ENCODE measurements at places on chromosomes 7 and 10.

GRCh38 chr10:74329873-74330272 lies 178.9 kb downstream of the ADK start:
- no peak for DNase-seq

GRCh38 chr10:12508165-12508564 lies 158.8 kb downstream of the CAMK1D start:
- no peak for DNase-seq

GRCh38 chr7:112495810-112496462 lies 15.1 kb downstream of the LSMEM1 start:
- no peak for DNase-seq

- DNase-seq: no peak
Measured at GRCh38 chr10:69074532-69074931, 13.4 kb upstream of the SRGN start.

GRCh38 chr7:1981201-1981877 lies 251.4 kb downstream of the MAD1L1 start:
- DNase-seq: no peak

- DNase-seq: no peak
Measured at GRCh38 chr10:121112136-121112535, 261.0 kb downstream of the WDR11 start.

GRCh38 chr7:27172823-27173510 lies 1.2 kb downstream of the HOXA10 start:
- peak; percentile 68 for DNase-seq

- peak; percentile 84 for DNase-seq
Measured at GRCh38 chr7:106056513-106057203, 55.5 kb downstream of the SYPL1 start.

GRCh38 chr7:2645274-2645868 lies 13.6 kb downstream of the TTYH3 start:
- DNase-seq: peak; percentile 83

- no peak for DNase-seq
Measured at GRCh38 chr7:15314922-15315321, 246.9 kb downstream of the AGMO start.

- DNase-seq: no peak
Measured at GRCh38 chr10:12350925-12351324, 1.6 kb downstream of the CAMK1D start.

DNA sequence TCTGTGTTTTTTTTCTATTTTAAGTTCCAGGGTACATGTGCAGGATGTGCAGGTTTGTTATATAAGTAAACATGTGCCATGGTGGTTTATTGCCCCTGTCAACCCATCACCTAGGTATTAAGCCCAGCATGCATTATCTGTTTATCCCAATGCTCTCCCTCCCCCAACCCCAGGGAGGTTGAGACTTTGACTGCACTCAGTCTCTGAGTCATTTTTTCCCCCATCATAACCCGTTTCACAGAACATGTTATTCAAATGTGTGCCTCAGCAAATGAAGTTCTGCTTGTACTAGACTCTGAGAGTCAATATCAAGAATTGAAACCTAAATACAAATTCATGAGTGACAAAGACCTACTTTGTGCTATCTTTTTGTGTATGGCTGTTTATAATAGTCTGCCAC lies 70.0 kb upstream of the CYP26C1 start:
- DNase-seq: no peak

GRCh38 chr10:29191674-29192073 lies 97.2 kb upstream of the LYZL1 start:
- no peak for DNase-seq

- no peak for DNase-seq
Measured at GRCh38 chr10:11011984-11012383, 5.7 kb upstream of the CELF2 start.

DNA sequence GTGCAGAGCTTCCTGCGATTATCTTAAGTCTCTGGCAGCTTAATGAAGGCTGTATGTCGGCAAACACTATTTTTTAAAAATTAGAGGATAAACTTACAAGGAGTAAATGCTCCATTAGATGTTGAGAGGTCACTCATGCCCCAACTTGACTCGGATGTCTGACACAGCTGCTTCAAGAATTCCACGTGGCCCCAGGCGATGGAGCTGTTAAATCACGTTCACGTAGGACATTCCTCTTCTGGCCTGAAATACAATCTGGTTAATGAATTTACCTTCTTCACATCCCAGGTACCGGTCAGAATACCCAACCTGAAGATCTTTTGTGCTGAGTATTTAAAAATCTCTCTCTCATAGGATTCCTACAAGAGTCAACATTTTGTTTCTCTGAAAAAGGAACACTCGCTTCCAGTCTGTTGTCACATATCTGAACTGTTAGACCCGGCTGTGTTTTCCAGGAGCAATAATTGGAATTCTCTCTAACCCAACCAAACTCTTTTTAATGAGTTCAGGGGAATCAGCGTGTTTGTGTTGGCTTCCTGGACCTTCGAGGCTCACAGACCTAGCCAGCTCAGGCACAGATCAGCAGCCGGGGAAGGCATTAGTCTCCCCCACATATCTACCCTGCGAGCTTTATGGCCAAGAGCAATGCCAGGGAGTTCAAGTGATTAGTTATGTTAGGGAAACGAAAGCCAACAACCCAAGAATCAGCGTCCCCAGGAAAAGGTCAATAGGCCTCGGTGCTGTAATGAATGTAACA lies 284.9 kb downstream of the FGFR2 start:
- DNase-seq: no peak

DNA sequence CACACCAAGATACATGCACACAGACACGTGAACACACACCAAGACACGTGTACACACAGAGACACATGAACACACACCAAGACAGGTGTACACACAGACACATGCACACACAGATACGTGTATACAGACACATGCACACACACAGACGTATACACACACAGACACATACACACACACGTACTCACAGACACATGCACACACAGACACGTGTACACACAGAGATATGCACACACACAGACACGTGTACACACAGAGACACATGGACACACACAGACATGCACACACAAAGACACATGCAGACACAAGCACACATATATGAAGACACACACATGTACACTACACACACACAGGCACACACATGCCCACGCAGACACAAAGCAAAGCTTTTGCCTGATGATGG lies 134.6 kb downstream of the TCERG1L start:
- no peak for DNase-seq

DNA sequence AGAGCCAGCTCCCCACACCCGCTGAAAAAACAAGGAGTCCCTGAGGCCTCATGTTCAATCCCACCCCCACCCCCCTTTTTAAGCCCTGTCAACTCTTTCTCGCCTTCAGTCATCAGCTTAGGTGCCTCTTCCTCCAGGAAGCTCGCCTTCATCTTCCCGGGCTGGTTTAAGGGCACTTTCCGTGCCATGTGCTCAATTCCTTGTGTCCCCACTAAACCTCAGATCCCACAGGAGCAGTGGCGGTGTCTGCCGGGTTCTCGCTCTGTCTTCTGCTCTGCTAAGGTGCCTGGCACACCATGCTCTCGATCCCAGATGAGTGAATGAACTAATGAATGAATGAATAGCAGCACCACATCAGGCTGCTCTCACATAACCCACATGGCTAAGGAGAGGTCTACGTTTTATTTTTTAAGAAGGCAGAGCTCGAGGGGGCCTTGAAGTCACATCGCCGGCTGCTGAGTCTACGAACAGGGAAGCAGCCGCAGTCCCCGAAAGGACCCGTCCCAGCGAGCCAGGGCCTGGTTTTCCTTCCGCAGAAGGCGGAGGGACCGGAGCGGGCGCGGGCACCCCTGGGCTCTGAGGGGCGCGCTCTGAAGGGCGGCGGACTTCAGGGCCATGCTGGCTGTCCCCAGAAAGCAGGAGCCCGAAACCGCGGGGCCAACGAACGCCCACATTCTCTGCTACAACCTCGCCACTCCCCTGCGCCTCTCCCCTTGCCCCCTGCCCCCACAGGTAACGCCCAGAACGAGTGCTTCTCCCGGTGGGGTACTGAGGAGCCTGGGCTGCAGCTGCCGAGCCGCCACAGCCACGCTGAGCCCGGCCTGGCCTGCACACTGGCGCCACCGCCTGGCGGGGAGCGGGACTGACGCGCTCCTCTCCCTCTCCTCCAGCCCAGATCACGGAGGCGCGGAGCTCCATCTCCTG lies 73.4 kb upstream of the KCNMA1 start:
- peak; percentile 92 for DNase-seq

GRCh38 chr10:52258799-52259425 lies 55.2 kb upstream of the DKK1 start:
- no peak for DNase-seq

- DNase-seq: no peak
Measured at GRCh38 chr10:70234668-70235447, 1.6 kb upstream of the PPA1 start.

GRCh38 chr7:54967377-54967776 lies 51.4 kb upstream of the EGFR start:
- DNase-seq: no peak

GRCh38 chr10:94450782-94451181 lies 48.4 kb downstream of the TBC1D12 start:
- no peak for DNase-seq

- DNase-seq: no peak
Measured at GRCh38 chr10:100948916-100949315, 20.4 kb upstream of the SEMA4G start.

GRCh38 chr10:21572578-21572977 lies 38.5 kb downstream of the MLLT10 start:
- DNase-seq: no peak

DNA sequence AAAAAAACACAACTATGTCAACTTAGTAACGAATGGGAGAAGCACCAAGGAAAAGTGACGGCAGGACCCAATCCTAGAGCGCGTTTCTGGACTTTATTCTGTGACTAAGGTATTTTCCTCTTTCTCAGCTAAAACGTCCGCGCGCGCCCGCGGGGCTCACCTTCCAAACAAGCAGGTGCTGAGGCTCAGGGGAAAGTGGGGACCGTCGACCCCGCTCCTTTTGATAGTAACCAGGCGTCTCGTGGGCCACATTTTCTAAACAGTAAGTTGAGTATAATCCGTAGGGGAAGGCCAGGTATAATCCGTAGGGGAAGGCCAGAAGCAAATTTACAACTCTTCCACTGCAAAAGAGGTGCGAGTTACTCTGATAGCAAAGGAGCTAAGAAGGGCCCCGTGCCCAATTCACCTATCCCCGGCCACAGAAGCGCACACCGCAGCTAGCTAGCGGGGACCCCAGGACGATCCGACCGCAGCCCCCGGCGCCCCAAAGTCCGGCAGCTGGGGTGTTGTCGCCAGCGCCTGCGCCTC lies 743 bp downstream of the MKI67 start:
- DNase-seq: peak; percentile 64

DNA sequence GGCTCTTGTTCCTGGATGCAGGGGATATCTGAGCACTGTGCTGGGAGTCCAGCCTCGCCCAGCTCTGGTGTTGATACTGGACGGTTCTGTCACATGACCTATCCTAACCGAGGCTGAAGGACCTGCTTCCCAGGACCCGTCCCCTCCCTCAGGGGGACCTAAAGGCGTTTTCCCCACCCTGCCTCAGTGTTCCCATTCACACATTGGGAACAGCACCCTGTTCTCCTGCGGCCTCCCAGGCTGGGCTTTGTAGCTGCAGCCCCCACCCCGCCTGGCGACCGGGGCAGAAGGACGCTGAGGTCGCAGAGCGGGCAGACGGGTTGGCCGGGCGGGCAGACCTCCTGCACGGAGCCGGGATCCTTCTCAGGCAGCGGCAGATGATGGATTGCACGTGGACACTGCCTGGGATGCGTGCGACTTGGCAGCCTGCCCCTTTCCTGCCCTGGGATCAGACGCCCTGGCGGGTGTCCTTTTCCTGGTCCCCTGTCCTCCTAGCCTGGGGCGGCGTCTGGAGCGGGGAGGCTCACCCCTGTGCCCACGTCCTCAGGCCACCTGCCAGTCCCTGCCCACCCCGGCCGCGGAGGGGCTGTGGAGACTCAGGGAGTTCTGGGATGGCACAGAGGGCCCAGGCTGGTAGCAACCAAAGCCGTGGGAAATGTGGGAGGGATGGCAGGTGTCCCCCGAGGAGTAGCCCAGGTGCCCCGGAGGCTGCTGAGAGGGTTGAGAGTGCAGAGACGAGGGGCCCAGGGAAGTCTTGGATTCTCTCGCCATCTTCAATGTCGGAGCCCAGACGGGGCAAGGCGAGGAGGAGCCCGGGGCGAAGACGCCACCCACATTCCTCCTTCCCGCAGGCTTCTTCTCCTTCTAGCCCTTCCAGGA lies 17.2 kb upstream of the PSMG3 start:
- no peak for DNase-seq

GRCh38 chr7:107996072-107996882 lies 6.7 kb downstream of the LAMB1 start:
- no peak for DNase-seq

- DNase-seq: no peak
Measured at GRCh38 chr10:77485847-77486246, 151.8 kb downstream of the KCNMA1 start.

DNA sequence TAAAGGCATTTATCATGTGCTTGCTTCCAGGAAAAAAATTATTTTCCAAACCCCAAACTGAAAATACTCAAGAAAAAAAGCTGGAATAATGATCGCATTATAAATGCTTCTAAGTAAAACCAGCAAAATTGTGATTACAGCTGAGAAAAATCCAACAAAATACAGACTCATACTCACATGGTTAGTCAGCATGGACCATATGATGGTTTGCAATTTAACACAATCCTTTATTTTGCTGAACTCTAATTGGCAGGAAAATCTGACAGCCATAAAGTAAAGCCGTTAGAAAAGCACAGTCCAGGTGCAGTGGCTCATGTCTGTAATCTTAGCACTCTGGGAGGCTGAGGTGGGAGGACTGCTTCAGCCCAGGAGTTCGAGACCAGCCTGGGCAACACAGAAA lies 59.6 kb downstream of the BRI3 start:
- no peak for DNase-seq

- no peak for DNase-seq
Measured at GRCh38 chr7:146982482-146982881, 865.9 kb downstream of the CNTNAP2 start.

DNA sequence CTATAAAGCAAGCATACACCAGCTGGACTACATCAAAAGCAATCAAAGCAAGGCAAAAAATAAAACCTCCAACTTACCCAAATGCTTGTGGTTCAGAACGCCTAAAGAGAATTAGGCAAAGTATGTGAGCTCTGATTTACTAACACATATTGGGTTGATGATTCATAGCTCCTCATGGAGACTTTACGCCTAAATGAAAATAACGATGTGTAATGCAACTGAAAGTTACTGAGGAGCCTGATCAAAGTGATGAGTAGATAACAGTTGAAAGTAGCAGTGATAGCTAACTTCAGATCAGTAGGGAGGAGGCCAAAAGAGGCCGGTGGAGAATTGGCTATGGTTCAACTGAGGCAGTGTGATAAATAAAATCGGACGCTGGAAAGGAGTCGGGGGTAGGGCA lies 85.0 kb downstream of the MPP7 start:
- no peak for DNase-seq

All from activated CD8-positive, alpha-beta memory T cell treated with anti-CD3 and anti-CD28 coated beads for 24 hours (primary cell).